NCI-H460 (cell line): ENCODE measurements at places on chromosomes 12 and 14. TPM values are rescaled to one million over a fixed set of nuclear protein-coding genes. Genes with fewer than 3 reads are reported as not detected.

TMEM52B gene
- total RNA-seq = not detected in 2 replicates

DLGAP5 gene
- 55.2 and 55.6 TPM in 2 replicates for total RNA-seq

GRCh38 chr12:70648831-70649230, 11.6 kb upstream of the PTPRB start:
- DNase-seq = no peak

DNA sequence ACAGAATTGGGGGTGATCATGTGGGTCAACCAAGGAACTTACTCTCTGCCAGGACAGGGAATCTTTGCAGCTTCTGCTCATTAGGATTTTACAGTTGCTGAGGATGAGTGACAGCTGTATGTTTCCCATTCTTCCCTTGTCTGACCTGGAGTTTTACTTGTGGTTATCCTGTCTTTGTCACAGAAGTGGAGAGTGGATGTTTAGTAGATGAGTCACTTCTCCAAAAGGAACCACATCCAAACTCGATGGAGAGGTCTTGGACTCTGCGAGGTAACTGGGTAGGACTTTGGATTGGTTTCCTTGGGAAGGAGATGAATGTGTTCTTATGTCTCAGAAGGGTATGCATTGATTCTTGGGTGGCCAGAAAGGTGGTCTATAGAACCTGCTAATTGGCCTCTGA, 53.8 kb upstream of the USP44 start:
- DNase-seq = no peak

- DNase-seq = no peak
Measured at GRCh38 chr14:64234877-64235651, 59.1 kb downstream of the ESR2 start.

GRCh38 chr12:81968421-81968820, 209.3 kb upstream of the PPFIA2 start:
- DNase-seq = no peak
